ENCODE measurements at places on chromosomes 4 and X.

GRCh38 chr4:106034751-106035150 lies 139.5 kb downstream of the NPNT start:
- no peak for DNase-seq

DNA sequence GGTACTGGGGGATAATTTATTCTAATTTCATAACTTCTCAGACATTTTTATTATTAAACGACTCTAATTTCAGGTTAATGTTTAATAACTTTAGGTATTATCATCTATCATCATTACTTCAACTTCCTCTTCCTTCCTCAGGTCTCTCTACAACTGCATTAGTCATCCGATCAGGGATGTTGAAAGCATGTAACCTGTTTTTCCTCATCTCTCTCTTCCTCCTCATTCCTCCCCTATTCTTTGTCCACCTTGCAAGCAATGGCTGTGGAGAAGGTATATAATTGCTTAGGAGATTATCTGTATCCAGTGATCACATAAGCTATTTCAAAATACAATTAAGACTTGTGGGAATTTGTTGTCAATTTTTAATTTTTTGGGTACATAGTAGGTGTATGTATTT lies 632.6 kb upstream of the DIAPH2 start:
- no peak for DNase-seq

DNA sequence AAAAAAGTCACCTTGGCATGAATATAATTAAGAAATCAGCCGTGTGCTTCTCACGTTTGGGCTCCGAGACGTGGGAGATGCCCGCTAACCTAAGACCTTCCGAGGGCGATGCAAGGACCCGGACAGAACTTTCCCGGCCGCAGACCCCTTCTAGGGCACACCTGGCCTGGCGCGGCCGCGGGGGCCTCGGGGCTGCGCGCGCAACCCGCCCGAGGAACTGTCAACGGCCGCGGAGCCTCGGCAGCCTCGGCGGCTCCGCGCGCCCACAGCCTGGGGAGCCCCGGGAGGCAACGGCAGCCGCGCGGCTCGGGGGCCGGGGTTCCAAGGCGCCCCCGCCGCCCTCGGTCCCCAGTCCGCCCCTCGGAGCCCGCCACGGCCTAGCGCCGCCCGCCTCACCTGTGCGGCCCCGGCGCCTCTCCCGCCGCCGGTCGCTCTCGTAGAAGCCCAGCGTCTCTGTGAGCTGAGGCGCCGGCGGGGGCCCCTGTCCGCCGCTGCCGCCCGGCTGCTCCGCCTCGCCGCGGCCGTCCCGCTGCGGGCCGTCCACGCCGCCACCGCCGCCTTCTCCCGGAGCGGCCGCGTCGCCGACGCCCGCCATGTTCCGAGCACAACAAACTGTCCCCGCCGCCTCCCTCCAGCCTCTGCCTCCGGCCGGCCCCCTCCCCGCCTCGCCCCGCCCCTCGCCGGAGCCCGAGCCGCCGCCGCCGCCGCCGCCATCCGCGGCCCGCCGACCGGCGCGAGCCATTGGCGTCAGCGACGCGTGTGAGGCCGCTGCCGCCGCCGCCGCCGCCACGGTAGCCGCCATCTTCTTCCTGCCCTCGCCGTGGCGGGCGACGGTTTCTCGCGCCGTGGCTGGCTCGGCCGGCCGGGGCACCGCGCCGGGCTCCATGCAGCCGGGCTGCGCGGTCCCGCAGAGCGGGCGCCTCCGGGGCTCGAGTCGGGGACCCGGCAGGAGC lies at the start of gene TAPT1:
Gene TAPT1, minus strand, starts transcription at position 609 of the 953 bp plus-strand sequence. Its CDS starts 14 bp downstream, at position 595.
- no peak for DNase-seq

- no peak for DNase-seq
Observed at GRCh38 chrX:68697465-68698125, 50.1 kb downstream of the STARD8 start.

DNA sequence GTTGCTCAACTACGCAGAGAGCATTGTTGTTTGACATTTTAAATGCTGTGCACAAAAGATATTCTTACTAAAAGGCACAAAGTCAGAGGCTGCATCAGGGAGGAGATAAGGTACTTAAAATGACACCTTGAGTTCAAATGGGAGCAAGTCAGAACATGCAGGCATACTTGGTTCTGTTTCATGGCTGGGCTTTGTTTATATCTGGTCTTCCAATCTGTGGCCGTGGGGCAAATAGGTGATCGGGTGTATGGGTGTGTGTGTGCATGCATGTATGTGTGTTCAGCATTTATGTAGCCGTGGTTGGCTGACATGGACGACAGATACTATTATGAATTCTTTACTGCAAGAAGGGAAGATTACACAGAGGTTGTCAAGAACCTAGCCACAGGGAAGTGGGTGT lies 106.1 kb downstream of the RASL11B start:
- DNase-seq, result no peak

Data from AG09319 (cell line).